Camera-type eye (tissue), 1 donor: ENCODE measurements at places on chromosomes 3 and 15. TPM values are rescaled to one million over a fixed set of nuclear protein-coding genes. Genes with fewer than 3 reads are reported as not detected.

The GATA2 gene
- 3.1 TPM for total RNA-seq

The SPSB4 gene
- total RNA-seq, result 13.7 TPM

The ACSBG1 gene
- 1.0 TPM for total RNA-seq

The CTXN2 gene
- total RNA-seq, result not detected

The SPCS1 gene
- total RNA-seq, result 75.8 TPM
